ENCODE measurements at places on chromosomes 6 and 20. TPM values are rescaled to one million over a fixed set of nuclear protein-coding genes. Genes with fewer than 3 reads are reported as not detected.
A peak's percentile ranks its signal among the peaks of the same experiment; 100 is the strongest.

Gene OPRM1
- total RNA-seq: not detected

Gene RFX6
- not detected for total RNA-seq

Gene RPN2
- 352 TPM for total RNA-seq

Gene CDK19
- total RNA-seq: 5.2 TPM

Gene PPIL6
- not detected for total RNA-seq

Gene RCAN2
- total RNA-seq: 2.8 TPM

GRCh38 chr20:23441850-23442313 is 2.4 kb downstream of the CSTL1 start:
- DNase-seq: peak; percentile 91

DNA sequence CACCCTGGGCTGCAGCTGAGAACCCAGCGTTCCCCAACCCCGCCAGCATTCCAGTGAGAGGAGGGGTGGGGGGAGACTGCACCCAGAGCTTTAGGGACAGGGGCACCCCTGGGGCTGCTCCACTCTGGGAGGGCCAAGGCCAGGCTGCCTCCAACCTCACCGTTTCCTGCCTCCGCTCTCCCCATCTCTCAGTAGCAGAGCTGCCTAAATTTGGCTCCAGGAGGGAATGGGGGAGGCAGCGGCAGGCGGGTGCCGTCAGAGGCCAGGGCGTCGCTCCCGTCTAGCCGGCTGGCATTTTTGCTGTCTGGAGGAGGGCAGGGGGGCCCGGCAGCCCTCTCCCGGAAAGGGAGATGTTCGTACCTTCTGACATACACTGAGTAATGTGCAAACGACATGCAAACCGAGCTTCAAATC is 46.6 kb downstream of the NOL4L start:
- DNase-seq: peak; percentile 82

DNA sequence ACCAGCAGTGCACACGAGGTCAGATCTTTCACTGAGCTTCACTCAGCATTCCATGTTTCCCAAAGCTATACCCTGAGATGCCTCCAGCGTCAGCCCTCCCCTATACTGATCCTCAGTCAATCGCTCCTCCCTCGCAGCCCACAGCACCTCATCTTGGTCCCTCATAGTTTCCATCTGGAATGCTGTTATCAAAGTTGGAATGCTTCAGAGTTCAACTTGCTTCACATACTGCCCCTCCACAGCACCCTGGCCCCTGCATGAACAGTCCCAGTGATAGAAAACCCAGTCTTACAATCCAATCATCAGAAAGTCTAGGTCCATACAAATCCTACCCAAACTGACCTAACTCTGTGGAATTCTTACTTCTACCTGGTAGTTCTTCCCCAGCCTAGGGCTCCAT is 20.0 kb downstream of the SPAG4 start:
- DNase-seq: no peak

DNA sequence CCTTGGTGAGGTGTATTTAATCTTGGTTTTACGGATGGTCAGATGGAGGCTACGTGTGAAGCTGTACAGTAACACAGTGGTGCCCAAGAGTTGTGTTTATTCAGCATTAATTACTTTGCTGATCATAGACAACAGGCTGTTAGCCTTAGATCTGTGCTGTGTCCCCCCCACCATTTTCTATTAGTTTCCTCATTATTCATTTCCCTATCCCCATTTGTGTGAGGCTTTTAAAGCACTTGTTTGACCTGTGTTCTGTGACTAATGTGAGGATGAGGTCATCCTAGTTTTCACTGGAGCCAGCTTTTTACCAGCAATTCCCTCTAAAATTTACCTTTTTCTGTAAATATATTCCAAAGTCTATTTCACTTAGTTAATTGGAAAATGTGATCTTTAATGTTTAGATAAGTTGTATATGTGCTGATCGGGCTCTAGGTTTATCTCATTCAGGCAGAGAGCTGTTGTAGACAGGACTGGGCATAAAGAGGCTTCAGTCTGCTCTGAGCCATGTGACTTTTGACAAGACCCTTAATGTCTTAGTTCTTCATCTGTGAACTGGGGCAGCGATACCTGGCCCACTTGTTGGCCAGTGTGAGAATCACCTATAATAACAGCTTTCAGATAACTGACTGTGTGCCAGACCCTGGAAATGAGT is 8.4 kb downstream of the MAPRE1 start:
- no peak for DNase-seq

GRCh38 chr20:53163486-53163885 is 191.3 kb downstream of the TSHZ2 start:
- DNase-seq: no peak

GRCh38 chr6:161101517-161101916 is 109.9 kb downstream of the MAP3K4 start:
- DNase-seq: peak; percentile 26

GRCh38 chr20:845941-846893 is 12.7 kb downstream of the FAM110A start:
- no peak for DNase-seq

DNA sequence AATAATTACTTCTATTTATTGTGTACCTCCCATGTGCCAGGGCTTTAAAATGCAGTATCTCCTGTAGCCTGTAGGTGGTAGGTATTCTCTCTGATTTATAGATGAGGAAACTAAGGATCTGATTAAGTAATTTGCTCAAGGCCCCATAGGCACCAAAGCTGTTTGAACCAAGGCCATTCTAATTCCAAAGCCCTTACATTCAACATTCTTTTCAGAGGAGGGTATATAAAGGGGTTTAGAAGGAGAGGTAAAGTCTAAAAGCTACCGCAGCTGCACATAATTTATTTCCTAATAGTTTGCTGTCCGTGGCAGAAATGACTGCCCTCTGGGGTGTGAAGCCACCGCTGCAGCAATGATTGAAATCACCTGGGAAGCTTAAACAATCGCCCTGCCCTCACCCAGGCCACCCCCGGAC is 95.0 kb upstream of the FAM8A1 start:
- DNase-seq: peak; percentile 38

DNA sequence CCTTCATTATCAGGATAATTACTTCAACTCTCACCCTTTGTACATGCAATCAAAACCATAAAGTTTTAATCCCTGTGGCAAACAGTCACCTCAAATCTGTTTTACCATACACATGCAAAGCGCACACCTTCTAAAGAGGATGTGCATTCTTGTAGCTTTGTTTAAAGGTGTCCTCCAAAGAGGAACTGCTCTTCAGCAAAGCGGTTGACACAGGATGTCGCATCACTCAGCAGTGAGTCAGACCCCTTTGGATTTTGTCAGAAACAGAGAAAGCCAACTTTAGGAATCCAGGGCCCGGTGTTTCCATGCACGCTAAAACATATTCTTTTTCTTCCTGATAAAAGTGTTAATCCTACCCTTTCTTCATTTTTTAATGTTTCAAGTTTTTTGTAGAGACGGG is 268.3 kb upstream of the ARID1B start:
- DNase-seq: no peak

DNA sequence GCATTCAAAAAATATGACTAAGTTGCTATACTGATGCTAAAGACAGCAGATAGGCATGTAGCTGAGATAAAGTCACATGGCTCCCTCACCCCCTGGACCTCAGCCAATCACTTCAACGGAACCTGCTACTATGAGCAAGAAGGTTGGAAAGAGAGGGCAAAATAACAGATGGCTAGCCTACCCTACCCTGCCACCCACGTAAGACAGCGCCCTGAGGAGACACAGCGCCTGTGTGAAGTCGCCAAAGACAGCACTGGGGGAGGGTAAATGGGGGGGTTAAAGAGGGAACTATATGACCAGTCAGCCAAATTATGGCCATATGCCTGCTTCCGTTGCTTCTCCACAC is 163.2 kb downstream of the RALGAPA2 start:
- DNase-seq: no peak

DNA sequence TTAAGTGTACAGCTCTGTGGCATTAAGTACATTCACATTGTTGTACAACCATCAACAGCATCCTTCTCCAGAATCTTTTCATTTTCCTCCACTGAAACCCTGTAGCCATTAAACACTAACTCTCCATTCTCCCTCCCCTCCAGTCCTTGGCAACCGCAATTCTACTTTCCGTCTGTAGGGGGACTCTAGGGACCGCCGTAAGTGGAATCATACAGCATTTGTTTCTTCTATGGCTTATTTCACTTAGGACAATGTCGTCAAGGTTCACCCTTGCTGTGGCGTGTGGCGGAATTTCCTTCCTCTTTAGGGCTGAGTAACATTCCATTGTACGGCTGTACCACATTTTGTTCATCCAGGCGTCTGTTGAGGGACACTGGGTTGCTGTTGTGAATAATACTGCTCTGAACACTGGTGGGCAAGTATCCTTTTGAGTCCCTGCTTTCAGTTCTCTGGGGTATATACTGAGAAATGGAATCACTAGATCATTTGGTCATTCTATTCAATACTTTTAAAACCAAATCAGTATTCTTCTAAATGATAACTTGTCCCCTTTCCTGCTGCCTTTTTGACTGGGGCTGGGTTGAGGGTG is 50.7 kb downstream of the PPP1R3G start:
- peak; percentile 67 for DNase-seq

DNA sequence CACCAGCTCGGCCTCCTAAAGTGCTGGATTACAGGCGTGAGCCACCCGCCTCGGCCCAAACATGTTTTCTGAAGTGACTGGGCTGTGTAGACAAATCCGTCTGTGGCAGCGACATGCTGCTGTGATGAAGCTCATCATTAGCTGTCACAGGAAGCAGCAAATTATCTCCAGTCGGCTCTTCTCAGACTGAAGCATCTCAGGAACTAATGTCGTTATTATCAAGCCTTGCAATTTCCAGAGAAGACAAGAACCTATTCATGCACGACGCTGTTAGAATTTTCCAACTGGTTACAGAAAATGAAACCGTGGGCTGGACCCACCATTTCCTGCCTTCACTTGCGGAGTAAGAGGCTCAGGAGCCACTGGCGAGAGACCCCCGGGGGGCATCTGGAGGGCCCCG is 17.1 kb upstream of the NTSR1 start:
- no peak for DNase-seq

DNA sequence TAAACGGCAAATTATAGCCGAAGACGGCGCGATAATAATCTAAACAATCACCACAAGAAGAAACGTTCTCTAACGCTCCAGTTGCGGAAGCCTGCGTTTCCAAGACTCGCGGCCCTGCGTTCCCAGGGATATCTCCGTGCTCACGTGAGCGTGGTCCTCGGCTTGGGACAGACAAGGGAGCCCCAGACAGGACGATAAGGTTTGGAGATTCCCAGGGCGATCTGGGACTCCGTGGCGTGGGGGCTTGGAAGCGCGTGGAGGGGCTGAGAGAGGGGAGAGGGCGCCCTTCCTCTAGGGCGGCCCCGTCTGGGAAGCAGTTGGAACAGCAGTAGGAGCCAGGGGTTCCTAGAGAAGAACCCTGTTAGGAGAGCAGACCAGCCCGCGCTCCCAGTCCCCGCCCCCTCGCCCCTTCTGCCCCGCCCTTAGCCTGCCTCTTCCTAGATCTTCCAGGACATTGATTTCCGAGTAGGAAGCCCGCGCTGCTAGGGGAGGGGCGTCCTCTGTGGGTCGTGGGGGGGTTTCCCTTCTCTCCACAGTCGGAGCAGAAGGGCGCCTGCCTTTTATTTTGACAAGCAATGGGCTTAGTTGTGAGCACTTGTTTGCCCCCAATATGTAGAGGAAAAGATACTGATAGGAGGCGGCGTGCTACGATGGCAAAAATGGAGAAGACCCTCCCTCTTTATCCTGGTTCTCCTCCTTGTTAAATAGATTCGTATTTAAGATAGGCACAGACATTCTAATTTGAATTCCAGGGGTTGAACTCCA is 10.6 kb downstream of the NRN1 start:
- peak; percentile 94 for DNase-seq

GRCh38 chr6:107613651-107614379 is 123.9 kb downstream of the SOBP start:
- no peak for DNase-seq

DNA sequence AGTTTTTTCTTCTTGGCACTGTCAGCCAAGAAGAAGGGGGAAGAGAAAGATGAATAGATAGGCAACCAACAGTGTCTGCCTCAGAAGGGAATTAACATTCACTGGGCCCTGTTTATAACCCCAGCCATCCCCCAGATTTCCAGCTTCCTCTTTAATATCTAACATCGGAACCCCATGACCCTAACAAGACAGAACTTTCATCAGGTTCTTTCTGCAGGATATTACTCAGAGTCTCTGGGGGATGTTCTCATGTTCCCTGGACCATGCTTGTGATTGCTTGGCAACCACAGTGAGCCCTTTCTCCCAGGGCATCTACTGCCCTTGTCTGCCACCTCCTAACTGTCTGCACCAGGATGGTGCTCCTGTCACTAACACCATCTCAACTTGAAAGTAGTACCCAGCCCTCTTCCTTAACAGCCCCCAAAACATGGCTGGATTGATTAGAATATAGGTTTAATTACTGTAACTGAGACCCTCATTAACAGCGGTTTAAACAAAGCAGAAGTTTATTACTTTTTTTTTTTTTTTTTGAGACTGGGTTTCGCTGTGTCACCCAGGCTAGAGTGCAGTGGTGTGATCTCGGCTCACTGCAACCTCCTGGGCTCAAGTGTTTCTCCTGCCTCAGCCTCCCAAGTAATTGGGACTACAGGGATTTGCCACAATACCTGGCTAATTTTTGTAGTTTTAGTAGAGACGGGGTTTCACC is 12.0 kb upstream of the PTPN1 start:
- DNase-seq: no peak

- DNase-seq: no peak
Observed at GRCh38 chr20:11459090-11459890, 458.4 kb upstream of the BTBD3 start.

GRCh38 chr20:22473293-22473692 is 111.1 kb downstream of the FOXA2 start:
- DNase-seq: no peak

DNA sequence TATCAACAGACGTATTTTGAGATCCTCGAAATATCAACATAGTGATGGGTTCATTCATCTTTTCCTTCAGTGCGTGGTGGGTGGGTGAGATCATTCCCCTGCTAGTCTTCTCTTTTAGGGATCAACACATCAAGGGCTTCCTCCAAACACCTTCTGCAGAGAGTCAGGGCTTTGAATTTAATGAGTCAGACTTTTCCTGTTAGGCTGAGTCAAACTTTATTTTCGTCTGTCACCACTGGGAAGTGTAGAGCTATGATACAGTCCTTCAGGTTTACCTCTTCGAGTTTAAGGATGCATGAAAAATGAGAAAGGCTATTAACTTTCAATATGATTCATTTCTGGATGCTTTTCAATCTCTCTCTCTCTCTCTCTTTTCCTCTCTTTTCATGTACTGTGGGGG is 189.1 kb downstream of the BMP2 start:
- no peak for DNase-seq

GRCh38 chr6:143772116-143773086 is 70.7 kb upstream of the LTV1 start:
- DNase-seq: no peak
